ENCODE measurements at places on chromosomes 3 and 15.

GRCh38 chr15:22795206-22796063 is 9.0 kb downstream of the NIPA1 start:
- no peak for DNase-seq

- DNase-seq = no peak
These were observed 162.1 kb downstream of the FOXP1 start for GRCh38 chr3:71421475-71421819.

DNA sequence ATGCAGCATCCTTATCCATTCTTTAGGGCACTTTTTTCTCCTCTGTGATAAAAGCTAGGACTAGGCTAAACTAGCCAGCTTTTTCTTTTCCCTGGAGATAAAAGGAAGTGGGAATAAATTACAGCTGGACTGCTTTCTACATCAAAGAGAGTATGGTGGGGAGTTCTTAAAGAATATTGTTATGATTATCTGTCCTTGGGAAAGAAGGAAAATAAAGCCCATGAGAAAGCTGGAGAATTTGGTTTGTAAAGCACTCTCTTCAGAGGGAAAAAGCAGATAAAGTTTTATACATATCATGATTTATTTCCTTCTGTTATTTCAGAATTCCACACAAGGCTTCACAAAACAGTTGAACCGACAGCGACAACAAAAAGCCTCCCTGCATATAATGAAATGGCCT is 923.0 kb downstream of the DIPK2A start:
- DNase-seq = no peak

DNA sequence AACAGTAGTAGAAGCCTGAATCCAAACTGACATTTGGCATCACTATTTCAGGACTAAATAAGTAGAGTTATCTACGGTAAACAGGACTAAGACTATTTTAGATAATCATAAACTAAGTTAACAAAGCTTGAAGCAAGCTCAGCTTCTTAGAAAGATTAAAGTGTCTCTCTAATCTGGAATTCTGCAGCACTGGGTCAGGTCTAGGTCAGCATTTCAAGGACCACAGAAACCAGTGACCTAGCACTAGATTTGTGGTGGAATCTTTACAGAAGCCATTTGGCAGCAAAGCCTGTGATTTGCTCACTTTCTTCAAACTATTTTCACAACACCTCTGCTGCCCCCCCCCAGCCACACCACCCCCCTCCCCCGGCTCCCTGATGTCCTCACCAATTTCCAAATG is 37.5 kb downstream of the IGSF11 start:
- DNase-seq = no peak

DNA sequence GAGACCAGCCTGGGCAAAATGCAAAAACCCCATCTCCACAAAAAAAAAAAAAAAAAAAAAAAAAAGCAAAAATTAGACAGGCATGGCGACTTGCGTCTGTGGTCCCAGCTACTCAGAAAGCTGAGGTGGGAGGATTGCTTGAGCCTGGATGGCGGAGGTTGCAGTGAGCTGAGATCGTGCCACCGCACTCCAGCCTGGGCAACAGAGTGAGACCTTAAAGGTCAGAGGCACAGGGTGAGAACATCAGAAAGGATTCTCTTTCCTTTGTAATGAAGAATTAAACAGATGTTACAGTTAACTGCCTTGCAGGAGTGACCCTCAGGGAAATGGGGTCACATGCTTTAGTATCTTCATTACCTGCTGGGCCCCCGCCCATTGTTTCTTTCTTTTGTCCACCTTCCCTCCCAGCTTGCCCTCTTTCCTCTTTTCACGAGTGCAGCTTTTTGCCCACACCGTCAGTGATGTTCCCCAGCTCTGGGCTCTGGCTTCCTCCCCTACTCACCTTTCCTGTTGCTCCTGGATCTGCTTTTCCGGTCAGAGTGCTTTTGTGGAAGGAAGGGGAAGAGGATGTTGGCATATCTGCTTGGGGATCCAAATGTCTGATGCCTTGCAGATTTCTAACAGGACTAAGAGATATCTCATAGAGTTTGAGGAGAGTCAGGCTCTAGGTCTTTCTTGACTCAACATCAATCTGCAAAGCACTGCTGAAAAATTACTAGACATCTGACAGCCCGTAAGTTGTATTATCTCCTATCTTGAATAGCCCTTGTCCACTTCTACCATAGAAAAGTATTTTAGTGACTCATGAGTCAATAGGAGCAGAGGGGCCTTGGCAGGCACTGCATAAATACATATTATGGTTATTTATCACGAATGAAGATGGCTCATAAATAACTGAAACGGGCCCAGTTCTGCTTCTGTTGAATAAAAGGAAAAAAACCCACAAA is 35.6 kb upstream of the NDUFB4 start:
- no peak for DNase-seq

DNA sequence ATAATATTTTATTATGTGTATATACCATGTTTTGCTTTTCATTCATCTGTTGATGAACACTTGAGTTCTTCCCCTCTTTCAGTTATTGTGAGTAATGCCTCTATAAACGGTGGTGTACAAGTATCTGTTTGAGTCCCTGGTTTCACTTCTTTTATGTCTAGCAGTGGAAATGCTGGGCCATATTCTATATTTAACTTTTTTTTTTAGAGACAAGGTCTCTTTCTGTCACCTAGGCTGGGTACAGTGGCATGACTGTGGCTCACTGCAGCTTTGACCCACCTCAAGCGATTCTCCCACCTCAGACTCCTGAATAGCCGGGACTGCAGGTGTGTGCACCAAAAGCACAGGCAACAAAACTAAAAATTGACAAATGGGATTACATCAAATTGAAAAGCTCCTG is 19.9 kb downstream of the GOLM2 start:
- no peak for DNase-seq

DNA sequence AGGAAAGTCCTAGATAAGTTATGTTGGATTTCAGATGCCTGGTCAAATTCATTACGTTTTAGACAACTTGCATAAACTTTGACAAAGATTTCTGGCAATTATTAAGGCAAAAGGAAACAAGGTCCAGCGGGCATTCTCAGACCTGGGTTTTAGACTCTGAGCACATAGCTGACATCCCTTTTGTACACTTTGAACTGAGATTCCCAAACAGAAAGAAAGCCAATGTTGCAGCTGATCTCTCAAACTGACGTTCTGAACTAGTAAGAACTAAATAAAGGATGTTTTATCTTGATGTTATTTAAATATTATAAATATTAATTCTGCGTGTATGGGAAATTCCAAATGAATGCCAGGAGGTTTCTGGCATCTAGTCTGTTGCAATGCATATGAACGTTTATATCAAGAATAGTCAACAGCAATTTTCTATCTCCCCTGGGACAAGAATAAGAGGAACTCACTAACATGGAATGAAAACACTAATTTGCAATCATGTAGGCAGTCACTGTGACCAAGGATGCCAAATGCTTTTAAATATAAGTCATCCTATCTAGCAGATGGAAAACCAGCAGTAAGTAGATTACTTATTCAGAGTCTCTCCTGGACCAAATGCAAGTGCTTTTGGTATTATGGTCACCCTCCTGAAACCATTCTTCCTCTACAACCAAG is 202.1 kb downstream of the GREM1 start:
- no peak for DNase-seq

DNA sequence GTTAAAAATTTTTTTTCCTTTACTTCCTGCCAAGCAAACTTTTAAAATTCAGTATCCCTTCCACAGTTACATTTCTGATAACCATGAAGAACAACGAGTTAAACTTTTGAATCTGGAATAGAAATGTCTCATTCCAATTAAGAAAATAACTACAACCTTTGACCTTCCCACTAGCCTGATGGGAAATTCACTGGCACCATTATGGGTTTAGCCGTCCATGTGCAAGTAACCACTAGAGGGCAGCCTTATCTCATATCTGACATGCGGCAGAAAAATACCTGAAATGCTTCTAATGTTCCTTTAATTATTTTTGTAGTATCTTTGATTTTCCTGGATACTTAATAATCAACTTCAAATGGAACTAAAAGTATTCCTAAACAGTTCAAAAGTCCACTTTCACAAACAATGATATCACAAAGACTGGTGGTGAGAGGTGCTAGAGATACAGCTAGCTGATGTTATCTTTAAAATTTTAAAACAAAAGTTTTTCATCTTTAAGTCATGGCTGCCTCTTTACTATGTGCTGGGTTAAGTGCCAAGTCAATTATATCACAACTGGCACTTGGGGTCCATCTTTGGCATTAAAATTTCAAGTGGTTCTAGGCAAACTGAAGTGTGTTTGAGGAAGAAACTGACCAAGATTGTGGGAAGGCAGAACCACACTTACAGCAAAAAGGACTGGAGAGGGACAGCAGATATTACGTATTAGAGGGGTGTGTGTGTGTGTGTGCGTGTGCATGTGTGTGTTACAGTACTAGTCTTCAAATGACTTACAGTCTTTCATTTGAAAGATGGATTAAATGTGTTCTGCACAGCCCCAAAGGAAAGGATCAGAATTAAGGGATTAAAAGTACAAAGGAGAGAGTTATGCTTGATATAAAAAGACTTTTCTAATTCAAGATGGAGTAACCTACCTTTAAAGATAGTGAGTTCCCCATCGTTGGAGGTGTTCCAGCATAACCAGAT is 107.1 kb upstream of the ICE2 start:
- DNase-seq = no peak

DNA sequence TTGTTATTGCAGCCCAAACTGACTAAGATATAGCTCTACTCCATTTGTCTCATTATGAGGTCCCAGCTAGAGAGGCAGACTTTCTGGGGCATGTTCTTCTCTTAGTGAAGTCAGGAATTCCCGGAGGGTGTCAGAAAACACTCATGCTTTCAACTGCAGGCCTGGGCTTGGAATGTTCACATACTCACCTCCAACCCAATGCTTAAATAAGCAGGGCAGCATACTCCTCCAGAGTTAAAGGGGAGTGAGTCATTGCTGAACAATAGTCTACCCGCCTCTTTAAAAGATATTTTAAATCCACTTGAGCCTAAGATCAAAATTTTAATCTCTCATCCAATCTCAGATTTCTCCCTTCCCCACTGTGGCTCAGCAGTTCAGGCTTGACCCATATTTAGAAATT is 167.8 kb upstream of the DPH6 start:
- no peak for DNase-seq

GRCh38 chr3:14741510-14741909 is 66.6 kb downstream of the C3orf20 start:
- no peak for DNase-seq

- no peak for DNase-seq
These were observed 23.1 kb downstream of the ZBTB38 start for GRCh38 chr3:141391298-141391990.

DNA sequence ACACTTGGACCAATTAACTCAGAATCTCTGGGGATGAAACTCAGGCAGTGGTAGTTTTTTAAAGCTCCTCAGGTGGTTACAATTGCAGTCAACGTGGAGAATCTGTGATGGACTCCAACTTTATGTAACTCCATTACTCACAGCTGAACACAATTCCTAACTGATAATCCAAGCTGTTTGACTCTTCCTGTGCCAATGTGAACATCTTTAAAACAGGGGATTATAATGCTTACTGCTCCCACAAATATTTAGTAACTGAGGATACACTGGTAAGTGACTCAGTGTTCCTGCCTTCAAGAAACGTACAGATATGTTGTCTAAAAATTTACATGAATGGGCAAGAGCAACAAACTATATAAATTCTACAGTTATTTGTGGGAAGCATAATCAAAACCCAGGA is 85.6 kb downstream of the OSBPL10 start:
- no peak for DNase-seq

- no peak for DNase-seq
These were observed 442.9 kb downstream of the ERC2 start for GRCh38 chr3:56025326-56025725.

GRCh38 chr15:45199136-45199810 is 11.5 kb upstream of the SHF start:
- DNase-seq = no peak

- no peak for DNase-seq
These were observed 21.8 kb upstream of the EPB42 start for GRCh38 chr15:43242616-43243015.

GRCh38 chr15:79083154-79083553 is 7.4 kb downstream of the RASGRF1 start:
- DNase-seq = no peak

GRCh38 chr3:138513090-138513843 is 78.9 kb downstream of the ESYT3 start:
- no peak for DNase-seq

GRCh38 chr3:141093971-141094684 is 43.0 kb downstream of the SPSB4 start:
- no peak for DNase-seq

Data from CD8-positive, alpha-beta T cell (primary cell).